Stimulated activated CD8-positive, alpha-beta memory T cell treated with anti-CD3 and anti-CD28 coated beads, Interleukin-7, amount 100 ng/mL, for 1 hour (primary cell): ENCODE measurements at places on chromosomes 7 and 10.

GRCh38 chr10:32981760-32982159 is 23.7 kb upstream of the ITGB1 start:
- DNase-seq, result no peak

DNA sequence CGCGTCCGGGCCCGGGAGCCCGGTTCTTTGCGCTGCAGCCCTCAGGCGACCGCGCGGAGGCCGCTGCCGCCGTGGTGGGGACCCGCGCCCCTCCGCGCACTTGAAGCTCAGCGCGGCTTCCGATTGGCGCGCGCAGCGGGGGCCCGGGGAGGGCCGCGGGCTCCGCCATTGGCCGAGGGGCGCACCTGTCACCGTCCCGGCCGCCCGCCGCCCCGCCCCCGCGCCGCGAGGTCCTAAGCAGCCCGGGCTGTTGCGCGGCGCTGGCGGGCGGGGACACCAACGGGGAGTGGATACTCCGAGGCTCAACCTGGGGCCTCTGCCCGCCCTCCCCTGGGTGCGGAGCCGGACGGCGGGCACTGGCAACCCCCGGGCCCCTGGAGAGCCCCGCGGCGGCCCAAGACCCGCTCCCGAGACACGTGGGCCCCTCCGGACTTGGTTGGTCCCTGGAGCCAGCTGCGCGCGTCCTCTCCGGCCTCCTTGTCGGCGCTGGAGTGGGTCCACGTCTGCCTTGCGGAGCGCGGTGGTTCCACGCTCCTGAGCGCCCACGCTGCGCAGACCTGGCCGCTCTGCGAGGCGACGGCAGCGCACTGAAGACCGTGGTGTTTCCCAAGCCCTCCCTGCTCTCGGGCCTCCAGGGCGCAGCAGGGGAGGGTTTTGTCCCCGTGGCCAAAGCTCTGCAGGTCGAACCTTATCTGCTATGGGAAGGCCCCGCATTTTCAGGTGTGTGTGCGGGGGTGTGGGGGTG is at the start of gene MNX1:
Gene MNX1, minus strand, starts transcription at position 76 of the 745 bp plus-strand sequence. CDS start 313 bp downstream, outside the sequence.
- DNase-seq, result no peak

GRCh38 chr7:86949052-86949778 is 110.2 kb downstream of the ELAPOR2 start:
- DNase-seq, result no peak

GRCh38 chr10:78039743-78040142 is 6.1 kb downstream of the RPS24 start:
- no peak for DNase-seq

- no peak for DNase-seq
Measured at GRCh38 chr10:69901628-69902505, 100.2 kb downstream of the COL13A1 start.

- DNase-seq, result no peak
Measured at GRCh38 chr10:63268149-63268797, 135.1 kb downstream of the NRBF2 start.

DNA sequence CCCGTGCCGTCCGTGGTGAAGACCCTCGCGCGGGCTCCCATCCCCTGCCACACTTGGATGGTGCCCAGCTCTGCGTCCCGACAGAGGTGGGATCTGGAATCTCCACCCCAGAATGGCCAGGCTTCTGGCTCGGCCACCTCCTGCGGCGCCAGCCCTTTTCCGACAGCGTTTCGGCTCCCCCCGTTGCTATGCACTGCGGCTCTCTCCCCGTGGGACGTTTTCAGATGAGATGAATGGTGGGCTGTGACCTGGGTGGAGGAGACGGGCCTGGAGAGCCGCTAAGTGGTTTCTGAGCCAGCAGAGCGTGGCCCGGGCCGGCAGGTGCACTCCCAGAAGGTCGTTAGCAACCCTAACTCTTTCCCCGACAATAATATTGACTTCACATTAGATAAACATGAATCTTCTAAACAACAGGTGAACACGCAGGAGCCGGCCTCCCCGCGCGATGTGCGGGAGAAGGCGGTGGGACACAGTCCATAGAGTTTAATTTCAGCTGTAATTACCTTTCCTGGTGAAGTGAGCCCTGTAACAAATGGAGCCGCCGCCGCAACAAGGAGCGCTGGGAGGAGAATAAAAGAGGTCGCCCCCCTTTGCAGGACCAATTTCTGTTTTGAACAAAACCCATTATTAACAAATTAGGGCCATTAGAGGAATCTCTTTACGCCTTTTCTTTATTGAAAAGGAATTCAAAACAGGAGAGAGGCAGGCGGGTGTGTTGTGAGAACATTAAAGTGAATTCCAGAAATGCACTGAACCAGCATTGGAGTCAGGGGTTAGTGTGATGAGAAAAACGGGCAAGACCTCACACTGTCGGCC is 294.3 kb upstream of the PFKP start:
- no peak for DNase-seq

DNA sequence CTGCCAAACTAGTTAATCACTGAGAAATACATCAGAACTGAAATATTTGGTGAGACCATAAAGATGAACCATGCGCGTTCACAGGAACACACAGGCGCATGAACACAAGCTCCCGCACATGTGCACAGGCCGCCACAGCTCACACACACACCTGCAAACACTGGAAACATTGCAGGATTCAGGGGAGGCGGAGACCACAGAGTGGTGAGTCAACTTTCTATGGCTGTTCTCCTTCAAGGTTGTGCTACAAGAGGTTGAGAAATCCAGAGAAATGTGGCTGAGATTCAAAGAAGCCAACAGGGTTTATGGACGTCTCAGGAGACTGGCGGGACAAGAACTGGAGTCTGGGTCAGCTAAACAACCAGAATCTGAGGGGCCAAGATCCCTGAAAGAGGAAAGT is 17.8 kb downstream of the ESYT2 start:
- DNase-seq, result no peak

- no peak for DNase-seq
Measured at GRCh38 chr7:108104324-108104723, 25.8 kb downstream of the LAMB4 start.

GRCh38 chr10:117431160-117431559 is 55.9 kb upstream of the PDZD8 start:
- DNase-seq, result no peak

- DNase-seq, result no peak
Measured at GRCh38 chr7:105636982-105637381, 55.7 kb upstream of the EFCAB10 start.

DNA sequence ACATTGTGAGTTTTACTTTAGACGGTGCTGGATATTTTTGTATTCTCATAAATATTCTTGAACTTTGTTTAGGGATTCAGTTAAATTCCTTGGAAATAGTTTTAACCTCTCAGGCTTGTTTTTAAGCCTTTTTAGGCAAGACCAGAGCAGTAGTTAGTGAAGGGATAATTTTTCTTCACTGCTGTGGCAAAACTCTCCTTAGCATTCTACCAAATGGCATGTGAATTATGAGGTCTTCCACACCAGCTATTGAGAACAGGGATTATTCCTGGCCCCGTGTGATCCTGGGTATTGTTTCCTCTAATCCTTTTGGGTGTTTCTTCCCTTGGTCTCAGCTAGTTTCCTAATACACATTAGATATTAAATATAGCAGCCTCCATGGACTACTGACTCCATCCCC is 46.2 kb downstream of the CCDC71L start:
- no peak for DNase-seq

- no peak for DNase-seq
Measured at GRCh38 chr10:64039198-64039597, 518.0 kb downstream of the REEP3 start.

GRCh38 chr7:71636329-71636728 is 504.4 kb downstream of the GALNT17 start:
- DNase-seq, result no peak

GRCh38 chr10:127046975-127047877 is 142.0 kb downstream of the DOCK1 start:
- no peak for DNase-seq

- no peak for DNase-seq
Measured at GRCh38 chr7:129615018-129615417, 3.5 kb downstream of the NRF1 start.

DNA sequence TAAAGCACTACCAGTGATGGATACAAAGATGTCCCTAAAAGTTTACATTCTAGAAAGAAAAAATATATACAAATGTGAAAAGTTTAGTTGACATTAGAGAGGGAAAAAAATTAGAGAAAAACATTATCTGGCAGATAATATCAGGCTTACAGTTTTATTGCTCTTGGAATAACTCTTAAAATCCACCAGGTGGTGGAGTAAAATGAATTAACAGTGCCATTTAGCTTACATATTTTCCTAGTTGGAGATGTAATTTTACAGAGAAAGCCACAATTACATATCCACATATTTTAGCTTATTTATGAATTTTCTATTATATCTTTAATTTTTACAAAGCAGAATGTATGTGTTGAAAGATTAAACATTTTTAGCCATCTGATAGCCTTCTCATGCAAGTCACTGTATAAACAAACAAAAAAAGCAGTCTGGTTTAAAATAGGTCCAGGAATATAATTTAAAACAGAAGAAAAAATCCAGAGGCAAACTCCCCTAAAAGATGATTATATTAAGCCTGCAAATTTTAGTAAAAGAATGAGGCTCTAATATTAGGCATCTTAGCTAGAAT is 6.5 kb downstream of the CABCOCO1 start:
- no peak for DNase-seq

DNA sequence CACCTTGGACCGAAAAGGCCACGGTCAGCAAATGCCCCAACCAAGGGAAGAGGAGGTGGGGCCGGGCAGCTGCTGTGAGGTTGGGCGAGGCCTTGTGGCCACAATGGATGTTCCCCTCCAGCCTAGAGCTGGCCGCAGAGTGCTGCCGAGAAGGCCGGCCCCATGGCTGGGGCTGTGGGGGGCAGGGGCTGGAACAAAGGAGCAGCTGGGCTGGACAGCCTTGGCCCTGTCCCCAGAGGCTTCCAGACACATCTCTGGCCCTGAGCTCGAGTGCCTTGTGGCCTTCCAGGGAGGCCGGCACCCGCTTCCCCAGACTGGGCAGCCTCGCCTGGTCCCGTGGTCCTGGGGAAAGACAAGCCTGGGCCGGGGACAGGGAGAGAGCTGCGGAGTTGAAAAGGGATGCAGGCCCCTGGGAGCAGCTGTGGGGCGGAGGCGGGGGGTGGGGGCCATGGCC is 88.0 kb downstream of the PDGFA start:
- no peak for DNase-seq

GRCh38 chr10:123427165-123427786 is 238.9 kb upstream of the GPR26 start:
- no peak for DNase-seq

- no peak for DNase-seq
Measured at GRCh38 chr10:74049955-74050354, 52.0 kb downstream of the VCL start.

GRCh38 chr7:109821156-109821555 is 1251.5 kb downstream of the DNAJB9 start:
- DNase-seq, result no peak

- DNase-seq, result no peak
Measured at GRCh38 chr10:92813979-92814378, 34.3 kb upstream of the EXOC6 start.

GRCh38 chr10:110353244-110354119 is 48.8 kb upstream of the SMNDC1 start:
- DNase-seq, result peak; percentile 15

GRCh38 chr7:105213611-105214010 is 175.1 kb downstream of the SRPK2 start:
- no peak for DNase-seq

DNA sequence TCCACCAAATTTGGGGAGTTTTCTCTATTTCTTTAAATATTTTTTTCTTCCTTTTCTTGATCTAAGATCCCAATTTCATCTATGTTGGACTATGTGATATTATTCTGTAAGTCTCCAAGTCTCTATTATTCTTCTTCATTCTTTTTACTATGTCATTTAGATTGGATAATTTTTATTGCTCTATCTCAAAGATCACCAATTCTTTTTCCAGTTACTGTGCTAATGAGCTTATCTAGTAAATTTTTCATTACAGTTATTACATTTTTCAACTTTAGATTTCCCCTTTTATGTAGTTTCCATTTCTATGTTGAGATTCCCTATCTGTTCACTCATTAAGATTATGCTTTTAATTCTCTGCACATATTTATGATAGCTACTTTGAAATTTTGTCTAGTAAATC is 131.6 kb upstream of the NAMPT start:
- no peak for DNase-seq

- DNase-seq, result no peak
Measured at GRCh38 chr10:102615361-102615760, 28.9 kb upstream of the TRIM8 start.

DNA sequence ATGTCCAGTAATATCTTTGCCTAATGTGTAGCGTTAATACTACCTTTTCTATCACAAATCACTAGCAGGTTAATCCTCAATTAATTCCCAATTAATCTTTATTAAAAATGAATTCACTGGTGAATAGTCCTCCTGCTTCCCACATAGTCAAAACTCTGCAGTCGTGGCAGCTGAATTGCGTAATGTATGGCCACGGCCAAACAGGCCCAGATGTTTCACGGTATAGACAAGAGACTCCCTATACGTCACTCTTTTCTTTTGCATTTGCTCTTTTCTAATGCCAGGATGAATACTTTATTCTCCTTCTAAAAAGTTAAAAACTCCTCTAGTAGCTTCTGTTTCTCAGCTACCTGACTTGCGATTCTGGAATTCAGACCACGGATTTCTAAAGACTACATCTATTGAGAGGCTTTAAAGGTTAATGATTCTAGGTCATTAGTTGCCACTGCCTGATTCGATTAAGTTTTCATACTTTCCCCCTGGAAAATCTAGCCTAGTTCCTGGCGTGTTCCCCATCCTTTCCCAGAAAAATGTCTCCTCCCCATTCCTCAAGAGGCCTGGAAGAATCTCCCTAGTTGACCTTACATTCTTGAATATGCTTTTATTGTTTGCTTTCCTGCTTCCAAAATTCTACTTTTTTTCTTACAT is 16.9 kb downstream of the MEOX2 start:
- DNase-seq, result no peak

- no peak for DNase-seq
Measured at GRCh38 chr7:150964593-150965111, 13.5 kb downstream of the KCNH2 start.

- no peak for DNase-seq
Measured at GRCh38 chr7:3980300-3980643, 679.2 kb downstream of the SDK1 start.

DNA sequence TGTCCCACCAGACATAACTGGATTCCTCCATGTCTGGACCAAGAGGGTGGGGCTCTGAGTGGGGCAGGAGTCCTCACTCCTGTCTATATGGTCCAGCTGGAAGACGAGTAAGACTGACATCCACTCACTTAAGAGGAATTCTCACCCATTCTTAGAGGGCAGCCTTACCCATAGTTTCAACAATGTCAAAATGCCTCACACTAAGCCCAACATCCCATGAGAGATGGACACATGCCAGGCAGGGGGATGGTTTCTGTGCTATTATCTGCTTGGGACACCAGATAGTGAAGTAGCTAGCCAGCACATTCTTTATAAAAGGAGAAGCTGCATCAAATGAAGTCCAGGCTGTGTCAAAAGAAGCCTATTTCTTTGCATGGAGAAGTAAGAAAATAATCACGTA is 4.7 kb upstream of the LANCL2 start:
- no peak for DNase-seq

GRCh38 chr7:101877882-101878591 is 60.6 kb downstream of the CUX1 start:
- no peak for DNase-seq

DNA sequence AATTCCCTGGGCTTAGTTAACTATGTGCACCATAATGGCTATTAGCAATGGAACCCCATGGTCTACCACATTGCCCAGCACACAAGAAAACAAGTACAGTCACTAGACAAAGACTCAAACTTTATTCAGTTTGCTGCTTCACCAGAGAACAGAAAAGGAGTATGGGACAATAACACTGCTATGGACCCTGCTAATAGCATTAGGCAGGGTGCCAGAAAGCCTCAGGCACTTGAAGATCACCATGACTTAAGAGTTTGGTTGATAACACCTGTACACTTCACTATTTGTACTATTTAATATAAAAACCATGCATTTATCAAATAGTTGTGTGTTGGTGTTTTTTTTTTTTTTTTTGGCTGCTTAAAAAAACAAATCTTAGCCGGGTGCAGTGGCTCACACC is 159.6 kb downstream of the KMT2E start:
- no peak for DNase-seq
